ENCODE measurements at places on chromosomes 5 and 9.

DNA sequence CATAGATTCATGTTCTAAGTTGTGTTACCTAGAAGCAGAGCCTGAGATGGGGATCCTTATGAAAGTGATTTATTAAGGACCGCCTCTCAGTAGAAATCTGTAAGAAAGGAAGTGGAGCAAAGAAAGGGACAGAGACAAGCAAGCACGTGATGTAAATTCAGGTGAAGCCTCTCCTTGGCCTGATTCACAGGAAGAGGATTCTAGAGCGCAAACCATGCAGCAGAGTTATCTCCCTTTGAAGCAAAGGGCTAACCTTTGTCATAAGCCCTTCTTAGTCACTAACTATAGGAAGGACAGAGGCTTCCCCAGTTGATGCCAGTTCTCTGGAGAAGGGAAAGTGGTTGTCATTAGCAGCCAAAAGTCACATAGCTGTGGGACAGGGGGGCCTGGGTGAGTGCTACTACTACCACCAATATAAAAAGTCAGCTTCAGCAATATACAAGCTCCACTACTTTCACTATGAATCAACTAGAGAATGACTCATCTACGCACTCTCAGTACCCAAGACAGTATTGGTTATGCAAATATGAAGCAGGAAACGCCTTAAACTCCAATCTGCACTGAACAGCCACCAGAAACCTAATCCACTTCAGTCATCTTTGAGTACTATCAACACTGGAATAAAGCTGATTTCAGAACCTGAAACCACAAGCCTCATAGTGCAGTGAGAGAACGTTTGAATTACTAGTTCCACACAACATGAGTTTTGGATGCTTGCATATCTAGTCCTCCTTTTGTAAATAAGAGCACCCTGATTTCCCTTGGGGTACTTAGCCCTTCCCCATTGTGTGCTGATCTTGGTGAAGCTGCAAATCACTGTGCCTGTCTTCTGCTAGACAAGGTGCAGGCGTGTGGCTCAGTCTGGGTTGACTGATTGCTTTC lies 162.7 kb downstream of the ZNF608 start:
- peak; percentile 65 for DNase-seq

DNA sequence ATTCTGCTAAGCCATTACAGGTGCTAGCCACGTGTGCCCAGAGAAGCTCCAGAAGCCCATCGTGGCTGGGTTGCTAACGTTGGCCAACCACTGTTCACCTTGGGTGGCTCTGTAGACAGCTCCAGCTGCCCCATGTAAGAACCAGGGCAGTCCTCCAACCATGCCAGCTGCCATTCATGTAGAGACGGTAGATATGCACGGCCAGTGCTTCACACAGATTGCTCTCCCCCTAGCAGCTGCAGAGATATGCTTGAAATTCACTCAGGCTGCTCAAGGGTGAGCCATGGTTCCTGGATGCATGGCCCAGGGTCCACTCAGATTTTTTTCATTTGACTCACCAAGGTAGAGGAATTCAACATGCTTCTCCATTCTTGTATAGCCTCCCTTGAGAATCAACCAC lies 31.0 kb downstream of the GADD45G start:
- peak; percentile 78 for DNase-seq

DNA sequence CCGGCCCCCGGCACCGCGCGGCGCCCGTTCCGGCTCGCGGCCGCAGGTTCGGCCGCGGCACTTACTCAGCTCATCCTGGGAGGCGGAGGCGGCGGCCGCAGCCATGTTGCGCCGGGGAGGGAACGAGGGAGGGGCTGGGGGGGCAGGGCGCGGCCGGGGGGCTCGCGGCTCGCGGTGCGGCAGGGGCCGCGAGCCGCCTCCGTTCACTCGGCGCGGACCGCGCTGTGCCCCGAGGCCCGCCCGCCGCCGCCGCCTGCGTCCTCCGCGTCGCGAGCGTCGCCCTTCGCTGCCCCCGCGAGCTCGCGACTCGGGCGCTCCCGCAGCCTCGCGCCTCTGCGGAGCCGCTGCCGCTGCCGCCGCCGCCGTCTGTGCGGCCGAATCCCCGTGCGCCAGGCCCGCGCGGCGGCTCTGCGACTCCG lies 735 bp downstream of the ECPAS start:
- no peak for DNase-seq

DNA sequence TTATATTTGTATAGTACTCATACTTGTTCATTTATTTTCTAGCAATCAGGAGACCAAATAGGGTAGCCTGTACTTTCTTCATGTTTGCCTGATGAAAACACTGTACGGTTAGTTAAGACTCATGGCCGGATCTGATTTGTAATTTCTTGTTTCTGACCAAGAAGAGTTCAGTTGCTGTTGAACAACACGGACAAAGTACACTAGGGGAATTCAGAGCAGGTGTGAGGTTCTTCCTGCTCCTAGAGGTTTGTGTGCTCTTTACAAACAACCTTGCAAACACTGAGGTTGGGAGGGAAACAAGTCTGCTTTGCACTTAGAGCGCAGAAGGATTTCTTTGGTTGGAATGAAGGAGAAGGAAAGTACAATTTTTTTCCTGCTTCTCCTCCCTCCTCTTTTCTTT lies 69.7 kb downstream of the TRIO start:
- DNase-seq = no peak

DNA sequence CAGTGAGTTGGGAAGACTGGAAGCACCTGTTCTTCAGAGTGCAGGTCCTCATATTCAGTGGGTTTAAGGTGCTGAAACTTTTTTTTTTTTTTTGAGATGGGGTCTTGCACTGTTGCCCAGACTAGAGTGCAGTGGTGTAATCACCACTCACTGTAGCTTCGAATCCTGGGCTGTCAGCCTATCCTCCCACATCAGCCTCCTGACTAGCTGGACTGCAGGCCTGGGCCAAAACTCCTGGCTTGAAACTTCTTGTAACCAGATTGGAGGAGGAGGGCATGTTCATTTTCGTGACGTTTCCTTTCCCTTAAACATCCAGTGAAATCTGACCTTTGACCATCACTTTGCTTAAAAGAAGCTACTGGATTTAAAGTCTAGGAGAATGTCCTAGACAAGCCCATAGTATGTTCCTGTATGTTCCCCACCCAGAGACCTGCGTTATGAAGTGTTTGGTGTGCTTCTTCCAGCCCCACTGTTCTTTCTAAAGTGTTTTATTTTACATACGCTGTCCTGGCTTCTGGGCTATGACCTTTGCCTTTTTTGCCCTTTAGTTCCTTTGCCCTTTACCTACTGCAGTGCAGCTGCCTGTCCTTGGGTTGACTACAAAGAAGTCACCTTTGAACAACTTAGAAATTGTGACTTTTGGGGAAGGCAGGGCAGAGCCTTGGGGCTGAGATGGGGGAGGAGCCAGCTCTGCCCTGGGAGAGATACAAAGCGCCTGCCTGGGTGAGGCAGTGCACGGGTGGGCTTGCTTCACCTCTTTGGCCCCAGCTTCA lies 18.4 kb downstream of the TENT4A start:
- no peak for DNase-seq

DNA sequence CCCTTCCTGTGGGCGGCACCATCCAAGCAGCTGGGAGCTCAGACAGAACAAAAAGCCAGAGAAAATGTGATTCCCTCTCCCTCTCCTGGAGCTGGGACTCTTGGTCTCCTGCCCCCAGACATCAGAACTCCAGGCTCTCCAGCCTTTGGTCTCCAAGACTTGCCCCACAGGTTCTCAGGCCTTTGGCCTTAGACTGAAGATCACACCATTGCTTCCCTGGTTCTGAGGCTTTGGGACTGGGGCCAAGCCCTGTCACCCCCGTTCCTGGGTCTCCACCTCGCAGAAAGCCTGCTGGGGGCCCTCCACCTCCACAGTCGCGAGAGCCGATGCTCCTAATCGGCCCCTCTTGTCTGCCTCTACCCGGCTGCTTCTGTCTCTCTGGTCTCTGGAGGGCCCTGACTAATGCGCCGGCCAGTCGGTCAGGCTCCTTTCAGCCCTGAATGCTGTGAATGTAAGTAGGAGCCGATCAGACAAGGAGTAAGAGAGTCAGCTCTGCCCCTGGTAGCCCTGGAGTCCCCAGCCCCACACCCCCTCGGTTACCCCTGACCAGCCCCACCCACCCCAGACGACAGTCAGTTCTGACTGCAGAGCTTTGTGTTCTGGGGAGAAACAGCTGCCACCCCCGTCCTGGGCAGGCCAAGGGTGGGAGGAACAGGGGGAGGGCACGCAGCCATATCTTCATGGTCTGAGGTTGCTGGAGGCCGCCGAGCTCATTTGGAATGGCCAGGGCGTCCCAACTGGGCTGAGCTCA lies 57.5 kb downstream of the VAV2 start:
- no peak for DNase-seq

- no peak for DNase-seq
Observed at GRCh38 chr9:121122246-121123032, 47.7 kb downstream of the CNTRL start.

GRCh38 chr9:22160221-22160620 lies 151.1 kb upstream of the CDKN2B start:
- DNase-seq = no peak

All from ACHN (cell line).